ENCODE measurements at places on chromosomes 6 and 20. TPM values are rescaled to one million over a fixed set of nuclear protein-coding genes. Genes with fewer than 3 reads are reported as not detected.
A peak's percentile ranks its signal among the peaks of the same experiment; 100 is the strongest.

DNA sequence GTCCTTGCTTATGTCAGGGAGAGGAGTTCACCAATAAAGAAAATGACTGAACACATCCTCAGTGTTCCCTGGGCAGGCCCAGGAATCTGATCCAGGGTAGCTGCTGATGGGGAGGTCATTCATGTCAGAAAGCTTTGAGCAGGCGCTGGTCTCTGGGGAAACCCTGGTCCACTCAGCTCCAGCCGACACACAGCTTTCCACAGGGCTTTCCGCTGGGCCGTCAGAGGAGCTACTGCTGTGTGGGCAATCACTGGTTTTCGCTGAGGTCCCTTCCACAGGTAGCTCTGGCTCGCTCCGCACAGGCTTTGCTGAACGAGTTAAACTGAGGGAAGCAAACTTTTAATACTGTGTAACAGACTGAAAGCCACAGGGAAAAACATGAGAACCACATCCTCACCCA lies 17.5 kb upstream of the ANKRD60 start:
- DNase-seq: no peak

GRCh38 chr6:163427498-163428254 lies 13.2 kb downstream of the QKI start:
- peak; percentile 69 for DNase-seq

- DNase-seq: peak; percentile 65
Measured at GRCh38 chr6:11231564-11232192, 790 bp downstream of the NEDD9 start.

GRCh38 chr6:105626295-105627158 lies 223.6 kb upstream of the PREP start:
- peak; percentile 8 for DNase-seq

DNA sequence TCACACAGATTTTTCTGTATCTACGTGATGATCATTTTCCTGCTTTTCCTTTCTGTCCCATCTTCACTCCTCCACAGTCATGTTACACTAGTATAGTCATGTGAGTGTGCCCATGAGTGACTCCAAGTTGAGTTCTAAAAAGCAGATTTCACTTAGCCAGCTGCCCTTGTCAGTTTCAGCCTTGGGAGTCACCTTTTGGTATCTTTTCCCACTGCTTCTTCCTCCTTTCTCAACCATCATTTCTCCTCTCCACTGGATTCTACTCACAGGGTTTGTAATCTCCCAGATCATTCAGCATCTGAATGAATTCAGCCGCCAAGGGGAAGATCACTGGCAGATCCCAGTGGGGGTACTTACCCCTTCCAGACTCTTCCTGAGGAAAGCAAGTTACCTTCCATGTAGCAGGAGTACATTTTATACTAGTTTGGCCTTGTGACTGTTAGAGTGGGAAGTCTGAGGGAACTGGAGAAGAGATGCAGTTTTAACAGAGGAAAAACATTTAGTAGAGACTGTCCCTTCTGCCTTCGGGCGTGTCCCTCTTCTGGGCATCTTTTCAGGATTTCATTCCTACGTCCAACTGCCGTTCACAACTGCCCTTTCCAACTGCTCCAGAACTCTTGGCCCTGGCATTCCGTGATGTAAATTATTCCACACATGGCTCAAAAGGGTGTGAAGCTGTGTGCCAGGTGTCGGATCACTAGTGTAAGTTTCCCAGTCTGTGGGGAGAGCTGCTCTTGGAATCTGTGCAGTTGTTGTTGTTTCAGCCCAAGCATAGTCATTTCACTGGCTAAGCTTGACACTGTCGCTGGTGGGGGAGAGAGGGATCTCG lies 38.9 kb downstream of the BICRAL start:
- no peak for DNase-seq

GRCh38 chr6:25333471-25333870 lies 54.3 kb downstream of the CARMIL1 start:
- no peak for DNase-seq

The SPINT3 gene
- not detected for total RNA-seq

The TFAP2D gene
- not detected for total RNA-seq

GRCh38 chr6:138907167-138907566 lies 80.9 kb downstream of the REPS1 start:
- DNase-seq: no peak

GRCh38 chr6:156774863-156775405 lies 2.2 kb upstream of the ARID1B start:
- DNase-seq: no peak

The MYBL2 gene
- total RNA-seq: 33.5 TPM

- DNase-seq: peak; percentile 45
Measured at GRCh38 chr20:46027245-46027853, 1.7 kb upstream of the SLC12A5 start.

DNA sequence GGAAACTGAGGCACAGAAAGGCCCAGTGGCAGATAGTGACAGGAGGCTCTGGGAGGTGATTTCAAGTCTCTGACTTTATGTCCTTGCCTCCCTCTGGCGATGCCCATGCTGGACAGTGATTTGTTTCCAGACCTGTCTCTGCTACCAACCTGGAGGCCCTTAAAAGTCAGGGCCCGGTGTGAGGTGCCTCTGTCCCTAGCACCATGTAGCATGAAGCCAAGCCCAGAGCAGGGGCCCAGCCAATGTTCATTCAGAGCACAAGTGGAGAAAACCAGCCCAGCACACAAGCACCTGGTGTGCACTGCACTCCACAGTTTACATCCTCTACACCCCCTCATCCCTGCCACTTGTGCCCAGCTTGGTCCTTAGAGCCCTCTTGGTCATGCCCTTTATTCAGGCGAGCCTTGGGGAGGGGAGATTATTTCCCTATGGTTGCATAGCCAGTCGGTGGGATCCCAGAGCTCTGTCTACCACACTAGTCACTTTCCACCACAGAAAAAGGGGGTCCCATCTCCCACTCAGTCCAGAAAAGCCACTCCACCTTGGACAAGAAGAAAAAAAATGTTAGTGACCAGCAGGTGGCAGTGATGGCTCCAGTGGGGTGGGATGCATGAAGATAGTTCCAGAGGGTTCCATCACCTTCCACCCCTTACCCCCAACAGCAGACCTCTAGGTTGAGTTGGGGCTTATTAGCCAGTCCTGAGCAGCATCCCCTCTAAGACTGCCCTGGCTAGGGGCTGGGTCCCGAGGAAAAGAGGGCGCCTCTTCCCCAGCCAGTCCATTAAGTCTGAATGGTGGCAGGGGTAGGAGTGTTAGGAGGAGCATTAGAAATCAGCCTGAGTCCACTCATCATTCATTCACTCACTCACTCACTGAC lies 30.9 kb downstream of the KIAA1755 start:
- no peak for DNase-seq

The SMPD2 gene
- total RNA-seq: 11.3 TPM

- no peak for DNase-seq
Measured at GRCh38 chr20:58629215-58629580, 21.9 kb upstream of the STX16 start.

GRCh38 chr6:163398815-163399214 lies 15.7 kb upstream of the QKI start:
- no peak for DNase-seq

DNA sequence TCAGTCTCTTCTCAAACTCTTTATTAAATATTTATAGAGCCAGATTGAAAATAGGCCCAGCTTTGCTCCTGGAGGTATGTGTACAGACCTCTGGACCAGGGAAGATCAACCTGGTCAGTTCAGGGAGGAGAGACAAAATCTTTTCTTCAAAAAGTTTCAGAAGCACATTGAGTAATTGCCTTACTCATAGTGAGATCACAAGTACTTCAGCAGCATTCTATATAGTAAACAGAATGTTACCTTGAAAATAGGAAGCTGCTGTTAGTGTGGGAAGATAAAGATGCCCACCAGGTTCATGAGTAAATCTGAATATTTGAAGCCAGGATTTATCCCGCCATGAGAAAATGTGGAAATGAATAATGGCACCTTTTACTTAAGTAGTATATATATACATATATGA lies 665.9 kb upstream of the CITED2 start:
- peak; percentile 71 for DNase-seq

DNA sequence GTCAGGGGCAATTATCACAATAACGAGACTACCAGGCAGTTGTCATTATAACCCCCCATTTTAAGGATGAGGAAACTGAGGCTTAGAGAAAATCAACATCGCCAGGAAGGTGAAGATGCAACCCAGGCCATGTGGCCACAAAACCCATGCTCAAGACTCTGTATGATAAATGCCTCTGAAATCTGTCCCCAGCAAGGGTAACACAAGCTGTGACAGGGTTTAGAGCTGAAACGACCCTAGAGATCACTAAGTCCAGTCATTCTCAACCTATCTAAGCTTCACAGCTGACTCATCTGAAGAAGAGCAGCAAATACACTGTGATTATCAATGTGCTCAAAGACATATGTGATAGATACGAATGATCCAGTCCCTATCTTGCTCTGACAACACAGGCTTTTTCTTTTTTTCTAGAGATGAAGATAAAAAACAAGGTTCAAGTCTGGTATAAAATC lies 47.0 kb downstream of the ARHGAP18 start:
- DNase-seq: no peak

The RAET1L gene
- 2.6 TPM for total RNA-seq

The LSM14B gene
- total RNA-seq: 31.5 TPM

The GJA1 gene
- total RNA-seq: 114 TPM

DNA sequence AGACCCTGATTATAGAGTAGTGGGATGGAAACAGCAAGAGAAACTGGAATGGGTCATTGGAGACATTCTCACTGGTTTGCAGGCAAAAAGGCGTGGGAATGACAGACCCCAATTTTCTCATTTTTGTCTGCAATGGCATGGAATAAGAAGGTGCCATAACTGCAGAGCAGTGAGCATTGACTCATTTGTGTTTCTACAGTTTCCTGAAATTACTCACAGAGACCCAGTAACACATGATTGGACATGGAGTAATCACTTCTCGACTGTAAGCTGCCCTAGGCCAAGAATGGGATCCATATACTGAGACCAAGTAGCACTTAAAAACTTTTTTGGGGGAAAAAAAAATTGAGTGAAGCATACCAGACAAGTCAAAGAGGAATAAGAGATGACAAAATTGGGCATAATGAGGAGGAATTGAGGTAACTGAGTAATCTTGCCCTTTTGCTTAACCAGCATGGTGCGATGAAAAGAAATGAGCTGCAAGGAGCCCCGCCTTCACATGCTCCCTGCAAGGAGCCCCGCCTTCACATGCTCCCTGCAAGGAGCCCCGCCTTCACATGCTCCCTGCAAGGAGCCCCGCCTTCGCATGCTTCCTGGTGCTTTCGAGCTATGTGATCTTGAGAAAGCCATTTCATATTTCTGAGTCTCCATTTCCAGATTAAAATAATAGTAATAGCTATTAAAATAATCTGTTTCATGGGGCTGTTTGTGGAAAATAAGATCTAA lies 44.1 kb downstream of the NHSL1 start:
- peak; percentile 80 for DNase-seq

GRCh38 chr6:155223646-155224451 lies 40.0 kb upstream of the CLDN20 start:
- DNase-seq: peak; percentile 97

- no peak for DNase-seq
Measured at GRCh38 chr6:79617518-79617941, 13.6 kb upstream of the SH3BGRL2 start.

DNA sequence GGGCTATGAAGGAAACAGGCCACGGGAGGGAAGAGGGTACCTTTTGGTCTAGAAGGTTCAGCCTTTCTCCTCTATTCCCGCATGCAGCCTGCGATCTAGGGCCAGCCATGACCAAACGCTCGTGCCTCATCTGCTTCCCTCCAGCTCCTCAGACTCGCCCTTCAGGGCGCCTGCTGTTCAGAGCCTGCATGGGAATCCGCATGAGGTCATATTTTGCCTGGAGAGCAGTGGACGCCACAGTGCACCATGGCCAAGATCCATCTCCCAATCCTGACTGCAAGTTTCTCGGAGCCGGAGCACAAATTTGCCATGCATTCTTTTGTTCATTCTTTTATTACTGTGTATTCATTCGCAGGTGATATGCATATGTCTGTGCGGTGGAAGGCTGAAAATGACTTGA lies 608.1 kb downstream of the QKI start:
- no peak for DNase-seq

DNA sequence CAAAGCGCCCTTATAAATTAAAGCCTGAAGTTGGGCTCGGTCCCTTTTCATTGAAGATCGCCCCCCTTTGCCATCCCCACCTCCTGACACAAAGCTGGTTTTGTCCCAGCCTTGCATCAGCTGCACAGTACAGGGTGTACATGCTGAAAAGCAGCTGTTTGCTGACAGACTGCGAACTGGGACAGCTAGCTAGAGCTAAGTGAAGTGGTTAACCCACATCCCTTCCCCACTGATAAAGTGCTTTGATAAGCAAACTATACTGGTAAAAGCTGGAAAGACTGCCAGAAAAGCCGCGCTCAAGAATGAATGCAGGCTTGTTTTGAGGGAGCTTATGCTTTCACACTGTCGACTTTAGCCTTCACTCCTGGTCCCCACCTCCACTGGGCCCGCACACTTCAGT lies 207.3 kb downstream of the GMDS start:
- no peak for DNase-seq

GRCh38 chr6:50922579-50923525 lies 104.2 kb downstream of the TFAP2B start:
- DNase-seq: no peak

DNA sequence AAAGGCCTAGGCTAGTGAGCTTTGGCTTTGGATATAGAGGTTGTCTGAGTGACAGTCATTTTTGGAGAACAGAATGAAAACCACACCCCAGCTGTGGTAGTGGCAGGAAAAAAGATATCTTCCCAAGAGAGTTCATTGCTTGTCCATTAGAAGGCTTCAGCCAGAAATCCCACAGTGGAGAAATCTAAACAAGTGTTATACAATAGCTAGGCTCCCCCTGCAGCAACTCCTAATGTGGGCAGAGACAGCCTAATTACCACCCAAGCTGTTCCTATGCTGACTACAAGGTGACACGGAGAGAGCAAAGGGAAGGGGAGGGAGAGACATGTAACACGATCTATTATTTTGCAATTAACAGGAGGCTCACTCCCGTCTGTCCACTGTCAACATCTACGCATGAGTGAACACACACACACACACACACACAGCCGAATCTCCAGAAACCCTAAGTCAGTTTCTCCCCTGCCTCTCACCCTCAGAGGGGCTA lies 147.5 kb upstream of the TCF21 start:
- no peak for DNase-seq

The MATN4 gene
- total RNA-seq: 0.24 TPM

Measured in mammary epithelial cell (primary cell).